AG20443 (cell line): ENCODE measurements at places on chromosomes 5 and 9.

DNA sequence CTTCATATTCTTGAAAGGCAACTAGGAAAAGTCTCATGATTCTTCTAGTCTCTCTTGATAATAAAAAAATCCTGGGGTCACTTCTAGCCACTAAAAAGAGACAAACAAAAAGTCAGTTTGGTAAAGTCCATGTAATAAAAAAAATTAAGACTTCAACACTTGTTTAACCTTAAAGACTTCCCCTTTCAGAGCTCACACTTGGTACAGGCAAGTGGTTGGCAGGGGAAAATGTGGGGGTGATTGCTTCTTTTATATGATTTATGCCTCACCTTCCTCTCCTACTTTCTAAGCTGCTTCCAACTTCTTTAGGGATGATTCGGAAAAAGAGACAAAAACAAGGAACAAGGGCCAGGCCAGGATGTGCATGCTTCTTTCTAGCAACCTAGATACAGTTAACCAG, 5.1 kb upstream of the ERCC6L2 start:
- DNase-seq, result no peak

DNA sequence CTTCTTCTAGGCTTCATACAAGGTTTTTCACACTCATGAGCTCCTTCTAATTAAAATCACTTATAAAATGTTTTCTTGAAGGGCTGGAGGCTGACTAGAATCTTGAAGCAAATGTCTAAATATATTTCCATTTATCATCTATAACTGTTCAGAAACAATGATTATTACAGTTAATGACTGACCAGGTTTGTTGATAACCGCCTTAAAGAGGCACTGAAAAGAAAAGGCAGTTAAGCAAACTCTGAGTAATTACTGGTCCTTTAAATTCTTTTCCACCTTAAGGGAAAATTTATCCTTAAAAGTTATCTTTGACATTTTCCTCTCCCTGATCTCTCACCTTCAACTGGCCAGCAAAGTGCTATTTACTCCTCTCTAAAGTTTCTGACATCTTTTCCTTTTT, 43.2 kb downstream of the RICTOR start:
- DNase-seq, result no peak

DNA sequence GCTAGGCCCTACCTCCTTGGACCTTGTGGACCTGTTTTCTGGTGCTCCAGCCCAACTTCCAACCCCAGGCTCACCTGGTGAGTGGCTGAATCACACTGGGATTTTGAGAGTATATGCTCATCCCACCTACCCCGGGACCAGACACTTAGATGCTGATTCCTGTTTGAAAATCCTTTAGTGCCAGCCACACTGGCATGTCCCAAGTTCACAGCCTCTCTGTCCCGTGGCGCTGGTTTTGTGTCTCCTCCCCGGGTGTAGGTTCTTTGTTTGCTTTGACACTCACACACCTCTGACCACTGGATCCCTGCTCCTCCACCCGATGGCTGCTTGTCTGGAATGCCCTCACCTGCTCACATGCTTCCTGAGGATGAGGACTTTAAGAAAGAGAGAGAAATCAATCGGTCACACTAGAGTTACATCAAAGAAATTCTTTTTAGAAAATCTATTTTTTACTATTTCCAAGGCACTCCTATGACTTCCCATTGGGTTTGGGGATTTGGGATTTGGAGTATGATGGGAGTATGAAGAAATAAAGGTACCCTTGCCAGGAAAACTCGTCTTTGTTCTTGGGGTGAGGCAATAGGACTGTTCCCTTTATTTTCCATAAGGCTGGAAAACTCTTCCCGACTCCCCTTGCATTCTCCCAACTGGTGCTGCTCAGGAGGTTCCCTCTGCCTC, 7.3 kb upstream of the SLC25A48 start:
- DNase-seq, result peak; percentile 7

DNA sequence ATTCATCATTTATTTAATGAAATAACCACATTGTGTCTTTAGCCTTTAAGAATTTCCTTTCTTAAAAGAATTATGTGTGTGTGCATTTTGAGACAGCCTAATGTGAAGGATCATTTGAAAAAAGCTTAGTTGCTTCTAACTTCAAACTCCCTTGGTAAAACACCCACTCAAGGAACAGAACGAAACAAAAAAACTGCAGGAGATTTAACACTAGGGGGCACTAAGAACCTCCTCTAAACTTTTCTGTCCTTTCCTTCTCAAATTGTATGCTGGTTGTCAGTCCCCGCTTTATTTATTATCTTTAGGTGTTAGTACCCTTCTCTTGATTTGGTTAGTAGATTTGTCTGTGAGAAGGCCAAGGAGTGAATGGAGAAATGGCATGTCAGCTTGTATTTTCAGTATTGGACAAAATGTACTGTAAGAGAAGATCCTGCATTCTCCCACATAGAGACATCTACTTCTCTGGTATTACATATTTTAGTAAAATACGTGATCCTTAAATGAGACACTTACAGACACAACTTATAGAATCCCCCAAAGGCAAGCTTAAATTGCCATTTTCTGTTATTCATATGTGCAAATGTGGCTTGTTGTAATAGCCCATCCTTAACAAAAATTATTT, 229.7 kb downstream of the MRPS30 start:
- DNase-seq, result peak; percentile 30

DNA sequence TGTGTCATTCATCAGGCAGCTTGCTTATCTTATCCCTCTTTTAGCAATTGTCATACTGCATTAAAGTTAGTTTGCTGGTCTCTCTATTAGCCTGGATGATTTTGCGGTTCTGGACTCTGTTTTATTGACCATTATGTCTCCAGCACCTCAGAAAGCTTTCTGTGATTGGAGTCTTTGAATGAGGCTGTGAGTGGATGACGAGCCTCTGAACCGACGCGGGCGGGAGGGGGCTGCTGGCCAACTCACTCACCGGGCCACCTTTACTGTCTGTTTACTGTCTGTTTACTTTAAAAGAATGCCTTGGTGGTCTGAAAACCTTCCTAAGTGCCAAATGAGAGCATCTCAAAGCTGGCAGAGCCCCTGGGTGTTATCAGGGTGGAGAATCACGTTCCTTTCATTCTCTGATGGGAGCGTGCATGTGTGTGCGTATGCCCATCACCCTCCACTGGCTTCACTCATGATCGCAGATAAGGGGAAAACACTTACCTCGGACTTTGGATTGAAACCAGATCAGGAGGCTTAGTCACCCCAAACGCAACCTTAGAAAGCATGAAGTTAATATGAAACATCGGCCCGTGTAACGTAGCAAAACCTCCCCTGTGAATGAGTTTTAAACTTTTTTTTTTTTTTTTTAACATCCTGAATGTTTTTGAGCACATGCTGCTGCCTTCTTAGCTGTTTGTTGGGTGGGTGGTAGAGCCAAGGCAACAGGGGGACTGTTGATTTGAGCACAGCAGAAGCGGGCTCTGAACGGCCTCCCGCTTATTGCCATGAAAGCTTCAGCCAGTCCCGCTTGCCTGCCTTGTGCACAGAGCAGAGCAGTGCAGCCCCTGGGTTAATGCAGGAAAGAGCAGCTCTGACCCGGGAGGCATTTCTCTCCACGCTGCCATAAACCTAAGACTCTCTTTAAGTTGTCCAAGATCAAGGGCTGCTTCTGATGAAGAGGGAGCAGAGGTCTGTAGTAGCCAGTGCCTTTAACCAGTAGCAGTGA, 173.6 kb downstream of the GADD45G start:
- DNase-seq, result no peak

GRCh38 chr5:176619203-176619568, 9.2 kb upstream of the GPRIN1 start:
- peak; percentile 89 for DNase-seq

- DNase-seq, result no peak
Measured at GRCh38 chr5:156271569-156271968, 55.4 kb upstream of the SGCD start.

GRCh38 chr5:169106911-169107706, 193.8 kb downstream of the SLIT3 start:
- no peak for DNase-seq

- DNase-seq, result peak; percentile 4
Measured at GRCh38 chr9:92974161-92974661, 26.9 kb downstream of the FGD3 start.

DNA sequence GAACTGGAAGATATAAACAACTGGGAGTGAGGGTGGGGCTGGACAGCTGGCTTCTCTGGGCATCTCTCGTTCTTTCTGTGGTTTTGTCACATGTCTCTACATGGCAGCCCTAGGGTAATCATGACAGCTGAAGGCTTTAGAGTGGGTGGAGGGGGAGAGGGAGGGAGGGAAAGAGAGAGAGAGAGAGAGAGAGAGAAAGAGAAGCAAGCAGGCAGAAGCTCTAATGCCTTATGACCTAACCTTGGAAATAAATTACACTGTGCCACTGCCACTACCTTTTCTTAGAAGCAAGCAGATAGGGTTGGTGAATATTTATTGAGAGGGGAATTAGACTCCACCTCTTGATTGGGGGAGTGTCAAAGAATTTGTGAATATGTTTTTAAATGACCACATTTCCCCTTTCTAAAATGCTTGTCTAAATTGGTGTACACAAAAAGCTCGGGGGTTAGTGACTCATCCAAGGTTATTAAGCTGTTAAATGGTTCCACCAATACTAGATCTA, 2.6 kb upstream of the DAPK1 start:
- DNase-seq, result peak; percentile 21

GRCh38 chr5:168755548-168756093, 176.5 kb upstream of the PANK3 start:
- DNase-seq, result no peak

- DNase-seq, result no peak
Measured at GRCh38 chr5:58381566-58381965, 78.3 kb downstream of the PLK2 start.

GRCh38 chr5:178106086-178106485, 7.2 kb upstream of the N4BP3 start:
- no peak for DNase-seq

DNA sequence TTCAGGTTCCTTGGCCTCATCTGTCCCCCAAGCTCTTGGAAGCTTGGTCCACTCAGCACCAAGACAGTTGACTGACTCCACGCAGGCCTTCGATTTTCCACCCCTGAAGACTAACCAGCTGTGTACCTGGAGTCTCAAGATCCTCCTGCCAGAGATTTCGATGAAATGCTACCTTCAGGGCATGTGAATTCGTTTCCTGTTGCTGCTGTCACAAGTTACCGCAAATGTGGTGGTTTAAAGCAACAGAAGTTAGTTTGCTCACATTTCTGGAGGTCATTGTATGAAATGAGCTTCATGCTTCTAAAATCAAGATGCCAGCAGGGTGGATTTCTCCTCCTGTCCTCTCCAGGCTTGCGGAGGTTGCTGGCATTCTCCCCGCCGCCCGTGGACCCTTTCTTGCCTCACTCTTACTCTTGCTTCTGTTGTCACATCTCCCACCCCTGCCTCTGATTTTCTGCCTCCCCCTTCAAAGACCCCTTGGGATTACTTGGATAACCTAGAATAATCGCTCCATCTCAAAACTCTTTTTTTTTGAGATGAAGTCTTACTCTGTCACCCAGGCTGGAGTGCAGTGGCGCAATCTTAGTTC, 27.6 kb upstream of the RETREG1 start:
- no peak for DNase-seq

DNA sequence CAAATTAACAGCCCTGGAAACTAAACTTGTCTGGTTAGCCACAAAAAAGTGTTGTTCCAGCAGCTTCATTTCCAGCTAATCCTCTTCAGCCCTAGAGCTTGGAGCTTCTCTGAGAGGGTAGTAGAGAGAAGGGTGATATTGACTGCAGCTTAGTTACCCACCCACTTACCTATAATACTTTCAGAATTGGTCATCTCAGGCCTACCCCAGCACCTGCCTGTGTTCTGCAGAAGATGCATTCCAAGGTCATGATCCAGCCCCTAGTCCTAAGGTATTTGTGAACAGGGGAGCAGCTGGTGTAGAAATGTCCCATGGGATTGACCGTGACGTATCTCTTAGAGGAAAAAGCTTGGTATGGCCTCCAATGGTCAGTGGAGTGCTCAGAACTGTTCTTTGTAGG, 289.0 kb downstream of the NR3C1 start:
- no peak for DNase-seq

DNA sequence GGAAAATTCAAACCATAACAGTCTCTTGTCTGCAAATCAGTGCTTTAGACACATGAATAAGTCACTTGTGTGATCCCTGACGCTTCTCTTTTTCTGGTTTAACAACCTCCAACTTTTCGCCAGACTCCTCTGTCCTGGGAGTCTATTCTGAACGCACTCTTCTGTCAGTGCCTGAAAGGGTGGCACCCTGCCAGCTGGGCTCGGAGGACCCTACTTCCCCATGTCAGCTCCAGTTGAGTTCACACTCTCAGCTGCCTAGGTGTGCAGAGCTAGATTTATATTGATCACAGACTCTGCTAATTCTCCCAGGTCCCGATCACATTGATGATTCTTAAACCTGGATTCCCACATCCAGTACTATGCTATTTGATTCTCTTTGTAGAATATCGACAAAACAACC, 649.1 kb downstream of the BNC2 start:
- DNase-seq, result no peak

DNA sequence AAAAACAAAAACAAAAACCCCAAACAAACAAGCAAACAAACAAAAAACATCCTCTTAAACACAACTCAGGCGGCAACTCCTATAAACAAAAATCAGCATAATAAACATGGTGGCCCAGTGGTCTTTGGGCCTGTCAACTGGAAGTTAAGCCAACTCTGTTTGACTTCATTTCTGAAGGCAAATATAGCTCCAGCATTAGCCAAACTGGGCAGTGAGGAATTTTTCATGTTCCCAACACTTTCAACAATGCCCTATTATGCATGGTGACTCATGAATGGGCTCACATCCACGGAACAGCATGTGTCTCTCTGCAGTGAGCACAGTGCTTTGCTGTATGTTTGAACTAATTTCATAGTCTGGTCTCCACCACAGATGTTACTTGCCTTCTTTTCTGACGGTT, 143.9 kb upstream of the STC2 start:
- DNase-seq, result peak; percentile 82

GRCh38 chr5:11547730-11548129, 356.5 kb downstream of the CTNND2 start:
- DNase-seq, result no peak

DNA sequence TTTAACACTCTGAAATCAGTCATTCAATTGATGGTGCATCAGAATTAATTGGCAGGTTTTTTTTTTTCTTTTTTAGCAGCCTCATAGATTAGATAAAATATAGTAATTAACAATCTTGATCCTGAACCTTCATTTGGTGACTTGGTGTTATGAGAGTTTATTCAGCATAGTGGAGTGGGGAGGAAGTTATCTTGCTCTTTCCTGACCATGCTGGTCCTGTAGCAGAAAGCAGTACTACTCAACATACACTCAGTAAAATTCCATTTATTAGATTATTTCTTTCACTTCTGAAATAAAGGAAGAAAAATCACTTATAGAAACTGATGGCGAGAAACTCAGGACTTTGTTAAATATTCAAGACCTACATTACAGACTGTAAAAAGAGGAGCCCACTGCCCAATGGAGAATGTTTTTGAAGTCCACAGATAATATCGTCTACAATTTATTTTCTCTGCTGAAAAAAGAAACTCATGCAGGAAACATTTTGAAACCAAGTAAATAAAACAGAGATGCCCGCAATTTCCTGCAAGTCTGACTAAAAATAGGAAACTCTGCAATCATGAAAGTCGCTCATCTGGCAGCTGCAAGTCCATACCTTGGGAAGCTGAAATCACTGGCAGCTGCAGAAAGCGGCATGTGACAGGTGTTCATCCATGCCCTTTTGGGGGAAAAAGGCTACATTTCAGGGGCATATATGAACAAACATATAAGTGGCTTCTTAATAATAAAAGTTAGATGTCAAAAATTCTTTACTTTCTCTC, 233.2 kb upstream of the RFX3 start:
- DNase-seq, result no peak

GRCh38 chr9:123514766-123515165, 158.8 kb downstream of the CRB2 start:
- no peak for DNase-seq

- DNase-seq, result no peak
Measured at GRCh38 chr5:137409736-137410135, 89.4 kb downstream of the SPOCK1 start.
